ENCODE measurements at places on chromosomes 1 and 21. TPM values are rescaled to one million over a fixed set of nuclear protein-coding genes. Genes with fewer than 3 reads are reported as not detected.

Gene NBPF4
- not detected for total RNA-seq

Gene FCAMR
- not detected for total RNA-seq

Gene PRDM16
- 11.3 TPM for total RNA-seq

Gene FCGR2B
- total RNA-seq: not detected

All from fibroblast of the aortic adventitia (primary cell).